ENCODE measurements at places on chromosomes 16 and 17. TPM values are rescaled to one million over a fixed set of nuclear protein-coding genes. Genes with fewer than 3 reads are reported as not detected.

AANAT gene
- polyA plus RNA-seq = 0.19 TPM

CDRT4 gene
- polyA plus RNA-seq = 1.9 TPM

CTF1 gene
- 3.7 TPM for polyA plus RNA-seq

KRT9 gene
- not detected for polyA plus RNA-seq

ABCA8 gene
- 22.6 TPM for polyA plus RNA-seq

ATP2A3 gene
- polyA plus RNA-seq = 21.8 TPM

CHP2 gene
- not detected for polyA plus RNA-seq

ENDOV gene
- polyA plus RNA-seq = 8.5 TPM

SERPINF2 gene
- 1.4 TPM for polyA plus RNA-seq

KCNJ18 gene
- not detected for polyA plus RNA-seq

FGF11 gene
- 1.6 TPM for polyA plus RNA-seq

CKLF gene
- polyA plus RNA-seq = 4.9 TPM

RTN4RL1 gene
- 2.2 TPM for polyA plus RNA-seq

G6PC1 gene
- polyA plus RNA-seq = not detected

MEIOB gene
- polyA plus RNA-seq = not detected

CCT6B gene
- polyA plus RNA-seq = 0.82 TPM

SLFN14 gene
- polyA plus RNA-seq = not detected

KRTAP1-5 gene
- not detected for polyA plus RNA-seq

CD300LG gene
- 15.5 TPM for polyA plus RNA-seq

TNP2 gene
- polyA plus RNA-seq = not detected

C17orf113 gene
- polyA plus RNA-seq = 0.72 TPM

PRAC2 gene
- not detected for polyA plus RNA-seq

CHST5 gene
- 0.18 TPM for polyA plus RNA-seq

MYH8 gene
- polyA plus RNA-seq = not detected

ABCA3 gene
- 6.7 TPM for polyA plus RNA-seq

PSMC3IP gene
- polyA plus RNA-seq = 2.1 TPM

CASKIN1 gene
- polyA plus RNA-seq = 4.0 TPM

NUDT16L1 gene
- polyA plus RNA-seq = 51.0 TPM

ARL4D gene
- 5.6 TPM for polyA plus RNA-seq

HSF4 gene
- 5.9 TPM for polyA plus RNA-seq

NLGN2 gene
- polyA plus RNA-seq = 11.1 TPM

KRTAP4-9 gene
- polyA plus RNA-seq = not detected

HOXB6 gene
- 0.57 TPM for polyA plus RNA-seq

PRCD gene
- polyA plus RNA-seq = 7.6 TPM

CD2BP2 gene
- 51.9 TPM for polyA plus RNA-seq

TACO1 gene
- 54.9 TPM for polyA plus RNA-seq

CX3CL1 gene
- polyA plus RNA-seq = 15.5 TPM

PRSS22 gene
- not detected for polyA plus RNA-seq

NKIRAS2 gene
- polyA plus RNA-seq = 66.7 TPM

MYADML2 gene
- 7.4 TPM for polyA plus RNA-seq

Data from heart left ventricle (tissue), 16 donors.